Stimulated activated CD4-positive, alpha-beta T cell treated with anti-CD3 and anti-CD28 coated beads, Interleukin-2, amount 100 ng/mL, for 48 hours (primary cell): ENCODE measurements at places on chromosomes 7 and 10.
A peak's percentile ranks its signal among the peaks of the same experiment; 100 is the strongest.

DNA sequence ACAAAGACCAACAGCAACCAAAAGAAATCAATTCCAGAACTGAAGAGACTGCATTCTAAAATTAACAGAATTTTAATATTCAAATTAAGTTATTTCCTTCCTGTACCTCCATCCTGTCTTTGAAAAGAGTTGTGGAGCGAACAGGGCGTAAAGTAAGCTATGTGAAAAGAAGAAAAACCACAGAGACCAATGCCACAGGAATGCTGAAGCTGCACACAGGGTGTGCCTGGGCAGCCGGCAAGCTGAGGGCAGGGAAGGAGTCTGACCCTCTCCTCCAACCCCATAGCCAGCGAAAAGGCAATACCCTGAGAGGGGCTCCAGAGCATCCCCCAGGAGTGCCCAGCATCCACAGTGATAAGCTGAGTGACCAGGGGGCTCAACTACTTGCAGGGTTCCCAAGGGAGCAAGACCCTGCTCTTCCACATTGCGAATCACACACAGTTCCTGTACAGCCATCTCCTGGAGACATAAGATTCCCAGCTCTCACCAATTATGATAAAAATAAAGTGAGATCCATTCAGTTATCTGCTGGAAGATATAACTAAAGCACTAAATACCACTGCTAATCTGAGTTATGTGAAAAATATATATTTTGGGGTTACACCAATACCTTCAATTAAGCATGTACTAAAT is 93.8 kb downstream of the PARD3 start:
- DNase-seq = no peak

DNA sequence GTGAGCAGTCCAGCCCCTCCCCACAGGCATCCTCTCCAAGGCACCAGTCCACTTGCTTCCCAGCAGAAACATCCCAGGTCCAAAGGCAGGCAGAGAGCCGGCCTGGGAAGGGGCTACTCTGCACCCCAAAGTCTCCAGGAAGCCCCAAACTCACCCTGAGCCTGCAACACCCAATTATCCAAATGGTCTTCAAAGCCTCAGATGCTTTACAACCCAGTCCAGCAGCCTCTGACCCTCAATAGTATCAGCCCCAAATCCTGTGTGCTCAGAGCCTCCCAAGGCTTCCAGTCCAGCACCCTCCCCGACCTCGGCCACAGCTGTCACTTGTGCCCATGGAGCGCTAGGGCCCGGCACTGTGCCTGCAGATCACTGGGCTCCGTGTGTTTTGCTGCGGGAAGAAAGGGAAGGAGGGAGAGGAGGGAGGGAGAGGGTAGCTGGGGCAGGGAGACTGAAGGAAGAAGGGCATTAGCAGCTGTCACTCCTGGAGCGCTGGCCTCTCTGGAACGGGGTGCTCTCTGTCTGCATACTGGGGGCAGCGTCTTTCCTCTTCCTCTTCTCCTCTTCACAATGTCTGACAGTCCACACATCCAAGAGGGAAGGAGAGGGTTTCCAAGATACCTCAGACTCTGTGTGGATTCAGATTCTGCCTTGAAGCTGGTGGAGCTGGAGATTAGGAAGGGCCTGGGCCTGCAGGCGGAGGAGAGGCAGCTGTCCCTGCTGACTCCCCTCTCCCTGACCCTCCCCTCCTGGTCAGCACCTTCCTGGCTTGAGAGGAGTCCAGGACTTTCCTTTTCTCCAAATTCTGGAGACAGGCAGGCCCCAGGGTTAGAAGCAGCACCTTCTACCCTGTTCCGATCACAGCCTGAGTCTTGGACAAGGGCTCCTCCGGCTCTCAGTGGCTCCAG is 13.2 kb downstream of the CALML5 start:
- DNase-seq = no peak

- DNase-seq = no peak
Observed at GRCh38 chr10:121409466-121410104, 188.7 kb downstream of the FGFR2 start.

GRCh38 chr7:31764462-31764861 is 77.4 kb downstream of the PPP1R17 start:
- DNase-seq = no peak

- DNase-seq = no peak
Observed at GRCh38 chr7:128322040-128322643, 21.6 kb downstream of the RBM28 start.

GRCh38 chr7:22972207-22972606 is 41.7 kb downstream of the HYCC1 start:
- no peak for DNase-seq

DNA sequence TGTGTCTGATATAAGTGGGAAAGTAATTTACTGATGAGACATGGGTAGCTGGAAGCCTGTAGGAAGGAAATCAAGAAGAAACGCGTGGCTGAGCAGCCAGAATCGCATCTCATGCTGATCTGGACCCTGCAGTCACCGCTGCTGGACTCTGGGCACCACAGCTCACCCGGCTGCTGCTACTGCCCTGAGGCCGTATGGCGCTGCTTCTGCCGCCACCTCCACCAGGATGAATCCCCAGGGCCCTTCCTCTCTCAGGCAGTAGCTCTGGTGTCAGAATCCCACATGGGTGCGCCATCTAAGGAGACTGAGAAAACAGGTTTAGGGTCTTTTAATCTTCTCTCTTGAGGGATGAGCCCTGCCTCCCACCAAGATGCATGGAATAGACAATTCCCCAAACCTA is 70.3 kb upstream of the AGK start:
- no peak for DNase-seq

- DNase-seq = no peak
Observed at GRCh38 chr10:3850999-3851937, 66.3 kb upstream of the KLF6 start.

GRCh38 chr7:134327896-134328295 is 11.2 kb upstream of the SLC35B4 start:
- DNase-seq = peak; percentile 29

- no peak for DNase-seq
Observed at GRCh38 chr7:495761-496321, 23.8 kb downstream of the PDGFA start.

GRCh38 chr7:8160779-8161345 is 101.1 kb downstream of the ICA1 start:
- DNase-seq = no peak

DNA sequence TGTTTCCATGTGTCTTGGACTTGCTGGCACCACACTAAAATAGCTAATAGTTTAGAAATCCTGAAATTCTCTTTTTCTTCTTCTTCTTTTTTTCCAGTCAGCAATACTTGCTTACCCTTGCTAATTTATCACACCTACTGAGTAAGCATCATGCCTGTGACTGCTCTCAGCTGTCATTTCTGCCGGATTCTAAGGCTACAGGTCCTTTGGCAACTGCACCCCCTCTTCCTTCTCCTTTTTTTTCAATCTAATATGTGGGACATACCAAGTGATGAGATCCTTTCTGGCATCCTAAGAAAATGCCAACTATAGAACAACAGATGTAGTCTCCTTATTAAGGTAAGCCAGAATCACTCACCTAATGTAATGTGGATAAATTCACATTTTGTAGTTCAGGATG is 444.7 kb downstream of the MAGI2 start:
- DNase-seq = no peak

DNA sequence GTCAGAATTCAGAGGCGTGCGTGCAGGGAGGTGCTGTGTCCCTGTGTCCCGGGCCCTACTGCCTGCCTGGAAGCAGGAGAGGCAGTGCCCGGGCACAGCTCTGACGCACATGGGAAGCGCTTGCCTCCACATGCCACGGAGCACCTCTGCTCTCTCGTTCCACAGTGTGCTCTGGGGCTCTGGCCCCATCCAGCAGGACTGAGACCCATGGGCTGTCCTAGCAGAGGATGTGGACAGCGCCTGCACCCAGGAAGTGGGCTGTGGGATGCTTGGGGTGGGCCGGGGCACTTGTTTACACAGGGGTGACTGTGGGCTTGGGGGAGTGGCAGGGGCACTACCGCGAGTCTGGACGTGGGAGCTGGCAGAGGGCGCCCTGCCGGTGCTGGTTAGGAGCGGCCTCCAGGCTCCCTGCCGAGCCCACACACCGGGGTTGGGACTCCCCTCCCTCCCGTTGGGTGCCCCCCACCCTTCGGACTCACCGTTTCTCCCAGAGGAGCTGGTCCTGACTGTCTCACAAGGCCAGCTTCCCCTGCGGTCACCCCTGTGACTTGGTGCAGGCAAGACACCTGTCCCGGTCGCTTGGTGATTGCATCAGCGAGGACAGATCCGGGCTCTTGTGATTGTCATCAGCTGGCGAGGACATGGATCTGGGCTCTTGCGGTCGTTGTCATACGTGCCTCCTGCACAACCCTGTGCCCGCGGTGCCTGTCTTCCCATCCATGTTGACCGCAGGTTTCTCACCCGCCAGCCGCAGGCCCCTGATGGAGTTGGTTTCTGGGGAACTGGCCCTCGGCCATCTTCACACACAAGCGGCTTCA is 83.1 kb downstream of the NKX6-2 start:
- DNase-seq = no peak

DNA sequence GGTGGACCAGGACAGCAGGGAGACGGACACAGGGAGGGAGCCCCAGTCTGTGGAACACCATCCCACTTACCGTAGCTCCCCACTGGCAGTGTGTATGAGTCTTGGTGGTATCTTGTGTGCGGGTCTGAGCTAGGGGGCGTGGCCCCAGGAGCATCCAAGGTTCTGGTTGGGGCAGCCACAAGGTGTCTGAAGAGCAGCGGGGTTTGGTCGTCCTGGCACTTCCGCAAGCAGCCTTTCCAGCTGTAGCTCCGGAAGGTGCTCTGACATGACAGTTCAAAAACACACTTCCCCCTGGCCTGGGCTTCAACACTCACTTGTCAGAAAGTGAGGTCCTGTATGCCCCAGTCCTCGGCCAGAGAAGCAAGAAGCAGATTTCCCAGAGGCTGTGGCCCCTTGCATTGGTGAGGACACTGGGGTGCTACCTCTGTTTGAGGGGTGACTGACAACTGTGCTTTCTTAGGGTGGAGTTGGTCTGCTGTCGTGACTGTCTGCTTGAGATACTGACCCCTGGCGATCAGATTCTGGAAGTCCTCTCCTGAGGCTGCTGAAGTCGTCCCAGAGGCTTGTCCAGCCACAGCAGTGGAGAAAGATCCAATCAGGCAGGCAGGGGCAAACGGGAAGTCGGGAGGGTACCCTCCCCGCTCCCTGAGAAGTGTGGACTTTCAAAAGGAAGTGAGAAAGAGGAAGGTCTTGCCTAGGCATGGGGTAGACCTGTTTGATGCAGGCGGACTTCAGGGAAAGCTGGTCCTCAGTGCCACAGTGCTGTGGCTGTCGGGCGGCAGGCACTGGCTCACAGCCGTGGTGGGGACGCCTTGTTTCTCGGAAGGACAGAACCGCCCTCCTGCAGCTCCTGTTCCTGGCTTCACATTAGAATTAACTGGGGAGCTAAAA is 51.4 kb upstream of the PFKFB3 start:
- DNase-seq = no peak

DNA sequence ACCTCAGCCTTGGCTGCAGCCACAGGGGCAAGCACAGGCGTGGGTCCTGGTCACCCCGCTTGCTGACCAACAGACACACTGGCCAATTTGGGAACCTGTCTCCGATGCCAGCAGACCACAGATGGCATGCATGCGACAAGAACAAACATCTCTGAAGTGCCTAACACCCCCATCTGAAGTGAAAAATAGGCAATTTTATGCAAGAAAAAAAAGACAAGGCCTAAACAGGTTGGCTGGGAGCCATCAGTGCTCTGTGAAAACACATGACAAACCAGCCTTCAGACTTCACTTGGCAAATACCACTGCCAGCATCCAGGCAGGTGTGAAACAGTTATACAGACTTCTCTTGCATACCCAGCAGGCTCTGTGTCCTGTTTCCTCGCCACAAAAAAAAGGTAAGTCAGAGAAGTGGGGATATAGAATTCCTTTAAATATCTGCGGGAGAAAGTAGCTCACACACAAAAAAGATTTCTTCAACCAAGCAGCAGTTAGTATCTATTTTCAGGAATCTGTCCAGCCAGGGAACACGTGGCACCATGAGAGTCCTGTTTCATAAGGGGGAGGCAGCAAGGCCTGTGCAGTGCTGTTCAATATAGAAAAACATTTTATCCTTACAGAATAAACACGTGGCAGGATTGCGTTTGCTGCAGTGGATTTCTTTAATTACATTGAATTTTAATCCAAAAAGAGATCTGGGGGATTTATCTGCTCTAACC is 293.4 kb upstream of the MKLN1 start:
- no peak for DNase-seq

- no peak for DNase-seq
Observed at GRCh38 chr7:37894671-37895070, 21.9 kb downstream of the SFRP4 start.

GRCh38 chr7:16409777-16410176 is 11.6 kb downstream of the CRPPA start:
- DNase-seq = no peak

GRCh38 chr7:125568799-125569198 is 639.2 kb upstream of the POT1 start:
- DNase-seq = no peak

GRCh38 chr10:28054228-28054860 is 55.5 kb upstream of the ODAD2 start:
- no peak for DNase-seq

DNA sequence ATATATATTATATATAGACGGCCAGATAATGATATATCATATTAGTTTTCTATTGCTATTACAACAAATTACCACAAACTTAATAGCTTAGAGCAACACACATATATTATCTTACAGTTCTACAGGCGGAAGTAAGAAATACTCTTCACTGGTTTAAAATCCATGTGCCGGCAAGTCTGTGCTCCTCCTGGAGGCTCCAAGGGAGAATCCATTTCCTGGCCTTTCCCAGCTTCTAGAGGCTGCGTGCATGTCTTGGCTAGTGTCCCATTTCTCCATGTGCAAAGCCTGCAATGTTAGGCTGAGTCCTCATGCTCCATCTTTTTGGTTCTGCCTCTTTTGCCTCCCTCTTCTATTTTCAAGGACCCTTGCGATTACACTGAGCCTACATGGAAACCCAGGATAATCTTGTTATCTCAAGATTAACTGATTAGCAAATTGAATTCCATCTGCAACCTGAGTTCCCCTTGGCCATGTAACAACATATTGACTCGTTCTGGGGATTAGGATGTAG is 23.9 kb upstream of the PNLIPRP3 start:
- no peak for DNase-seq

GRCh38 chr10:67306588-67307205 is 380.9 kb downstream of the LRRTM3 start:
- DNase-seq = no peak

- DNase-seq = no peak
Observed at GRCh38 chr7:76282344-76283253, 19.9 kb upstream of the HSPB1 start.

DNA sequence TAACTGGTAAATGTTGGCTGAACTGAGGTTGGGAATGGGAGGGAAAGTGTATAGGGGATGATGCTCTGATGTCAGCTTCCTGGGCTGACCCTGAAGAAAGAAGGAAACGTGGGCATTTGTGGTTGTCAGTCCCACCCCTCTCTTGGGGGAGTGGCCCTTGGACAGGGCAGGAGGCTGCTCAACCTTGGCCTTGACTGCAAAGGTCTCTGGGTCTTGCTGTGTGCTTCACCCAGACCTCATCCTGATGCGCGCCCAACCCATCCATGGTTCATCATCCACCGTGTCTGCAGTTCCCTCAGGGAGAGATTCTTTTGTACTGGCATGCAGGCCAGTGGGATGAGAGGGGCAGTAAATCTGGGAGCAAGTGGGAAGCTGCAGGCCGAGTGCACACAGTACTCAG is 4.7 kb upstream of the ZYX start:
- no peak for DNase-seq
